ENCODE measurements at places on chromosomes 5 and 9. TPM values are rescaled to one million over a fixed set of nuclear protein-coding genes. Genes with fewer than 3 reads are reported as not detected.

DNA sequence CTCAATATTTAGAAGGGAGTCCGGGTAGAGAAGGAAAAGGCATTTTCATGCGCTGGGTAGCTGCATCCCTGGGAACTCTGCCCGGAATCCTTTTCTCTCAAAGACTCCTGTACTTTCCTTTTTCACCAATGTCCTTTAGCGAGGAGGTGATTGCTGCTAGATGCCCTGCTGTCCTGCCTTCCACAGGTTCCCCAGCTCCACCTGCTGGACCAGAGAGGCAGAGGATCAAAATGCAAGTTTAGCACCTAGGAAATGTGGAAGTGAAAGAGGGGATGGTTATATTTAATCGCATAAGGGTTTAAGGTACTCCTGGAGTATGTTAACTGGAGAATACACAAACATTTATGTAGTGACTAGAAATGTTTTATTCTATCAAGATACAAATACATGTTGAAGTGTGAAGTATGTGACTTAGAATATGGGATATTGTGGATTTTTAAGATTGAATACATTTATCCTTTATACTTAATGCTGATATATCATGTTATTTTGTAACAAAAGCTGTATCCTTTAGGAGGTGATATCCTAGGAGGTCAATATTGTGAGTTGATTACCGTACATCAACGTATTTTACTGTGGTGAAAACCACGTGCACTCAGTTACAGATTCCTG, 145.7 kb downstream of the ARHGAP26 start:
- DNase-seq, result no peak

The PHYHD1 gene
- 15.6 TPM for polyA plus RNA-seq

DNA sequence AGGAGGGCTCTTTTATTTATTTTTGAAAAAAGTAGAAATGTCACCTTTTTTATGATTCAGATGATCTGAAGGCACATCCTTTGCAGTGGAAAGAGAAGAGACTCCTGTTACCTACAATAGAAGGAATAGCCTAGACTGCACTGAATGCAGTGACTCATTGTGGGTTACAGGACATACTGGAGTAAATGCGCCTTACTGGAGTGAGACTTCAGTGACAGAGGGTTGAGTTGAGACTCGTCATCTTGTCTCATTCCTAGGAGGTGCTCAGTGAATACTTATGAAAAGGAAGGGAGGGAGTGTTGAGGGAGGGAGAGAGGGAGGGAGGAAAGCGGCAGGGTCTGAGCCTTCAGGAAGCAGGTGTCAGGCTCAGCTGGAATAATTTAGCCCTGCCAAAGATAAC, 25.2 kb downstream of the ANKRA2 start:
- no peak for DNase-seq

The UBE2D2 gene
- 48.7 TPM for polyA plus RNA-seq

The KLF4 gene
- 4.3 TPM for polyA plus RNA-seq

GRCh38 chr9:5493679-5494511, 16.4 kb upstream of the PDCD1LG2 start:
- DNase-seq, result no peak
